D341Med (cell line): ENCODE measurements at places on chromosomes 7 and 10.

DNA sequence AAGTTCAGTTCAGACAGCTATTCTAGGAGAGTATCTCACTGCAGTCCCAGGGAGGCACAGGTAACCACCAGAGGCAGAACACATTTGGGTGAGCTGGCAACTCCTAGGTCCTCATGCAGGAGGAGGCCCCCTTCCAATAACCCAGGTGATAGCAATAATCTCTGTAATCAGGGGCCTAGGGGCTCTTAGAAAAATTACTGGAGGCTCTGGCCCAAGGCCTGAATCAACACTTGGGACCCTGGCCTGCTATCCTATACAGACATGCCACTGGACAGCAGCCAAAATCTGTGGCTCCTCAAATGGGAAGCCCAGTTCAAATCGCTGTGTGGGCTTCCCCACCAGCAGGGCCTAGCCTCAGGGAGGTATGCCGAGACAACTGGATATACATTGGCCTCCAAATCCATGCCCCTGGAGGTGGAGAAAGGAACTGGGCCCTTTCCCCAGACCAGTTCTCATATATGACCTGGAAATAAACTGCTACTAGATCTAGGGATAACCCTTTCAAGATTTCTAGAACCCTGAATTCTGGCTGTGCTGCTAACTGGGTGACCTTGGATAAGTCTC lies 1.6 kb downstream of the AVPI1 start:
- DNase-seq: no peak

GRCh38 chr7:134355927-134356326 lies 39.2 kb upstream of the SLC35B4 start:
- DNase-seq: no peak

DNA sequence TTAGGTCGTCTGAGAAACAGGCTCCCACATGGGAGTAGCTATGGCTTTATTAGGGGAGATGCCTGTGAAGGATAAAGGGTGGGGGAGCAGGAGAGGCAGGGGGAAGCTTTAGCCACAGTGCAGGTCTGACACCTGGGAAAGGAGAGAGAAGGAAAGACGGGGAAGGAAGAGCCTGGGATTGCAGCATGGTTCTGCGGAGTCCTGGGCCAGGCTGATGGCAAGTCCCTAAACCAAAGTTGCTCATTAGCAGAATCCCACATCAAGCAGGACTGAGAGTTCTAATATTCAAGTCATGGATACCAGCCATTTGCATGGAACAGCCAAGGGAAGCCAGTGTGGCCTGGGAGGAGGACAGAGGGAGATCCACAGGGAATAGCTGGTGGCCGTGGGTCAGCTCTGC lies 414.8 kb downstream of the RPS24 start:
- no peak for DNase-seq

- no peak for DNase-seq
These were observed 246.6 kb downstream of the SNX10 start for GRCh38 chr7:26538216-26538615.

GRCh38 chr7:73449422-73449821 lies 15.8 kb downstream of the FZD9 start:
- DNase-seq: no peak

- DNase-seq: no peak
These were observed 2.8 kb upstream of the UCN3 start for GRCh38 chr10:5361966-5362365.

DNA sequence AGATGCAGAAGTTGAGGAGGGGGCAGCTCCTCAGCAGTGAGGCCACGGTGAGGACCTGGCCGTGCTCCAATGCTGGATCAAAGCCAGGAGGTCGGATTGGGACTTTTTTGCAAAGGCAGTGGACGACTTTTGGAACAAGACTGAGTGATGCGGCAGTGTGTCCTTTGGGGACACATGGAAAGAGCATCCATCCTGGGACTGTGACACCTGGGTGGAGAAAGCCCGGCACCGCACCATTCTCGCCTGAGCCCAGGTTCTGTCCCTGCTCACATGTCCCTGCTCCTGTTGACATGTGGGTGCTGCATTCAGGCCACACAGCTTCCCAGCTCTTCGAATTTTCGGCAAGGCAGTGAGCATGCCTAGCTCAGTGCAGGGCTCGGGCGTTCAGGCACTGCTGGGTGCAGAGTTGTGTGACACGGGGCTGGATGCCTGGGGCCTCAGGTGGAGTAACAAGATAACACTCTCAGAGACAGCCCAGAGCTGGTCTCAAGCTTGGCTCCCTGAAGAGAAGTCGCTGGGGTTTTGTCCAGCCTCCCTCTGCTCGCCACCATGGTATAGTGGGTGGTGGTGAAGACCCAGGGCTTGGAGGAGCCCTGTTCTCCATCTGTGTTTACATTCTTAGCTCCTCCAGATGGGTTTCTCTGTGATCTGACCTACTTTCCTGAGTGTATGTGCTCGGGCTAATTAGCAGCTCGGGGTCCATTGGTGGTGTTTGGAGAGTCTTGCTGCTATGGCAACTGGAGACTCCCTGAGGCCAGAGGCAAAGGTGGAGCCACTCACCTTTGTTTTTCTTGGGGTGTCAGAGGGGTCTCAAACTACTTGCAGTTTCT lies 111.7 kb upstream of the BTBD16 start:
- no peak for DNase-seq

- DNase-seq: peak; percentile 50
These were observed at the start of gene BMPR1A for GRCh38 chr10:86756511-86757112. TSS of gene BMPR1A (plus strand) at chr10:86756619. CDS start at chr10:86876019, 119,400 bp downstream.

GRCh38 chr10:119198438-119198837 lies 8.9 kb upstream of the GRK5 start:
- DNase-seq: no peak

GRCh38 chr7:96157856-96158255 lies 164.0 kb downstream of the SLC25A13 start:
- no peak for DNase-seq

DNA sequence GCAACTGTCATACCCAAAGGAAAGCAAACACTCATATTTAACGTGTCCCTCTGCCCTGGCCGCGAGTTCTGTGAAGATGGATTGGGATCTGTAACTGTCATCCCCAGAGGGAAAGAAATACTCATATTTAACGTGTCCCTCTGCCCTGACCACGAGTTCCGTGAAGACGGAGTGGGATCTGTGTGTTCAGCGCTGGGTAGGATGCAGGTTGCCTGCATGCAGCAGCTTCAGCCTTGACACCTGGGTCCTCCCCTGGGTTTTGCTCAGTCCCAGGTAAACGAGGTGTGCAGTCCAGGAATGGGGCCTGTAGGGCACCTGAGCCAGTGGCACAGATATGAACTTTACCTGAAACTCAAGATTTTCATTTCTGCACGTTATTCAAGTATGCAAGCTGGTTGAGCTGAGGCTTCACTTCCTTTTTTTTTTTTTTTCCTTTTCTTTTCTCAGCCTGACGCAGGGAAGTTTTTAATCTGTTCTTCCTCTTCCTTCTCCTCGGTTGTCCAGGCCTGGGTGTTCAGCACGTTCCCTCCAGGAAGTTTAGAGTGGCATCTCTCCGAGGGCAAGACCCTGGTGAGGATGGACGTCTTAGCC lies 159.0 kb upstream of the SHH start:
- no peak for DNase-seq

GRCh38 chr10:73876157-73876556 lies 1.8 kb upstream of the CAMK2G start:
- DNase-seq: no peak

DNA sequence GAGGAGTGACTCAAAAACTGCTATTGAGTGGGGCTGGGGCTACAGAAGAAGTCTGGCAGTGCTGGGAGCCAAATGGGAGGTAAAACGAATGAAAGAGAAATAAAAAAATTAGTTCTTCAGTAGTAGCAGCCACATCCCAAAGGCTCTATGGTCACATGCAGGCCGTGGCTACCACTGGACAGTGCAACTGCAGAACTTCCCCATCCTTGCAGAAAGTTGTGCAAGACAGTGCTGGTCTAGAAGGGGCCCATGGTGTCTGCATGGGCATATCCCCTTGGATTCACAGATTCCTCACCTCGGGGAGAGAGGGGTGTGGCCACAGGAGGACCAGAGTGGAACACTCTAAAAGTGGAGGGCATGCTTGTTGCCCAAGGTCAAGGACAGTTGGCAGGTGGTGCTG lies 47.6 kb downstream of the RPS24 start:
- DNase-seq: no peak

DNA sequence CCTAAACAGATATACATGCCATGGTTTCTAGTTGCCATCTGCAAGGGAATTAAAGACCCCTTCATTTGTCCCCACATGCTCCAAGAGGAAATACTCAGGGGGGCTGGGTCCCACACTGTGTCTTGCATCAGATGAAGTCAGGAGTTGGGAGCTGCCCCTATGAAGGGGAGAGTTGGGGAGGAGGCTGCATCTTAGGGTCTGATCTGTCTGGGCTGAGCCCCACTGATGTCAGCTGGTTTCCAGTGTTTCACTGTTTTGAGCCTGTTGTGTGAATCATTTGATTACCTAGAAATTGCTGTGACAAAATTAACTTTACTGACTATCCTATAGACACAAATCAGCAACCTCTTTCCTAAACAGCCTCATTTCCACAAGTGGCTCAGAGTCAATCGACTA lies 4.9 kb upstream of the ADCY1 start:
- DNase-seq: no peak

DNA sequence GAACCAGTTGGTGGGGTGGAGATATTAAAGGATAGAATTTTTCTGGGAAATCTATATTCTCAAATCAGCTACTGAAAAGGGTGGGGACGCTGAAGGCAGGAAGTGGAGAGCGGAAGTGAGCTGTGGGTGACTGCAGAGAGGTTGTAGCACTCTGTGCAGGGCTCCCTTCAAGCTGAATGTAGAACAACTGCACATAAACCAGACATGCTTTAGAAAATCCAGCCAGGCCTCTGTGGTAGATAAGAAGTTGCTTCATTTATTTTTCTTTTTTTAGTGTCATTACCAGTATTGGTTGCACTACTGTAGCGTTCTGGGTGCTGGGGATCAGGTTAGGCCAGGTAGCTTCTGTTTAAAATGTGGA lies 127.8 kb downstream of the CELF2 start:
- no peak for DNase-seq

DNA sequence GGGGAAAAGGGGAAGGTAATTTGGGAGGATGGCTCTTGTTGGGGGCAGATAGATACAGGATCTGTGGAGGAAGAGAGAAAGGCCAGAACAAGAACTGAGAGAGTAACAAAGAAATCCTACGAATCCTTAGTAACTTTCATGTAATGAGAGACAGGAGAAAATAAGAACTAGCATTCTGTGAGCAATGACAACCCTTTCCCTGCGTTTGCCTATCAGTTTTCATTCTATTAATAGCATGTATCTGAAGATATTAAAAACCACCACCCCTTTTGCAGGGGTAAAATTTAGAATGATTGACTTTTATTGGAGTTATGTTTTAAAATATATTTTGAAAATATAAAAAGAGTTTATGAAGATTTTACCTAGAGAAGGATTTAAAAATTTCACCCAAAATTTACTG lies 132.8 kb downstream of the ZEB1 start:
- DNase-seq: no peak
